GM12878 (cell line): ENCODE measurements at places on chromosomes 3 and 15. TPM values are rescaled to one million over a fixed set of nuclear protein-coding genes. Genes with fewer than 3 reads are reported as not detected.

The ALDH1A2 gene
- not detected in 2 replicates for polyA plus RNA-seq

DNA sequence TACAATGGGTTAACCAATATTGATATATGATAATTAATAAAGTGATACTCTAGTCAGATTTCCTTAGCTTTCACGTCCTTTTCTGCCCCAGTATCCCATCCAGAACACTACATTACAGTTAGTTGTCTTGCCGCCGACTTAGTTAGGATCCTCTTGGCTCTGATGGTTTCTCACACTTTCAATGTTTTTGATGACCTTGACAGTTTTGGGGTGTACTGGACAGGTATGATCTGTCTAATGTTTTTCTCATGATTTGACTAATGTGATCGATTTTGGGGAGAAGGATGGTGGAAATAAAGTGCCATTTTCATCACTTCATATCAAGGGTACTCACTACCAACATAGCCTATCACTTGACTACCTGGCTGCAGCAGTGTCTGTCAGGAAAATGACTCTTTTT is 245.0 kb upstream of the TMC3 start:
- no peak for DNase-seq

The FAH gene
- polyA plus RNA-seq, result 74.8 and 78.3 TPM in 2 replicates

The BNIP2 gene
- polyA plus RNA-seq, result 107 and 113 TPM in 2 replicates

GRCh38 chr3:174441588-174442301 is 417.4 kb upstream of the NAALADL2 start:
- no peak for DNase-seq
